HT1080 (cell line): ENCODE measurements at places on chromosomes 16 and 17. TPM values are rescaled to one million over a fixed set of nuclear protein-coding genes. Genes with fewer than 3 reads are reported as not detected.

DNA sequence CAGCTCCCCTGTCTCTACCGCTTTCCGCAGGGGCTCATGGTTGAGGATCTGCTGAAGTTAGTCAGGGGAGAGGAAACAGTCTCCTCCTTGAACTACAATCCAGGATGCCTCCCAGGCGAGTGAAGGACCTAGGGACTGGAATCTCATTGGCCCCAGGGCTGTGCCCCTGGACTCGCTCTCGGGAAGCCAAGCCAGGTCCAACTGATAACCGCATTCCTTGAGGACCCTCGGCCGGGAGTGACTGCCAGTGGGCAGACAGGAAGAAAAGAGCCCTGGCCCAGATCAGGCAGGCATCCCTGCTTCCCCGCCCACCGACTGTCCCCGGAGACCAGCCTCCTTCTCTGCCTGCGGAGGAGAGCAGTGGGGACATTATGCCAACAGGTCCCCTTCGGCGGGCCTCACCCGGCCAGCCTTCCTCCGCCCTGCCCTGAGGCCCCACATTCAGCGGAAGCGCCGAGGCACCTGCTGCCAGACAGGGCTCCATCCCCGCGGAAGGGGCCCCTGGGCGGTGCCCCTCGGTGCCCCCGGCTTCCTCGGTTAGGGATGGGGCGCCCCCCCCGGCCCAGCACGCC lies 776 bp downstream of the LRRC75A start:
- no peak for DNase-seq

DNA sequence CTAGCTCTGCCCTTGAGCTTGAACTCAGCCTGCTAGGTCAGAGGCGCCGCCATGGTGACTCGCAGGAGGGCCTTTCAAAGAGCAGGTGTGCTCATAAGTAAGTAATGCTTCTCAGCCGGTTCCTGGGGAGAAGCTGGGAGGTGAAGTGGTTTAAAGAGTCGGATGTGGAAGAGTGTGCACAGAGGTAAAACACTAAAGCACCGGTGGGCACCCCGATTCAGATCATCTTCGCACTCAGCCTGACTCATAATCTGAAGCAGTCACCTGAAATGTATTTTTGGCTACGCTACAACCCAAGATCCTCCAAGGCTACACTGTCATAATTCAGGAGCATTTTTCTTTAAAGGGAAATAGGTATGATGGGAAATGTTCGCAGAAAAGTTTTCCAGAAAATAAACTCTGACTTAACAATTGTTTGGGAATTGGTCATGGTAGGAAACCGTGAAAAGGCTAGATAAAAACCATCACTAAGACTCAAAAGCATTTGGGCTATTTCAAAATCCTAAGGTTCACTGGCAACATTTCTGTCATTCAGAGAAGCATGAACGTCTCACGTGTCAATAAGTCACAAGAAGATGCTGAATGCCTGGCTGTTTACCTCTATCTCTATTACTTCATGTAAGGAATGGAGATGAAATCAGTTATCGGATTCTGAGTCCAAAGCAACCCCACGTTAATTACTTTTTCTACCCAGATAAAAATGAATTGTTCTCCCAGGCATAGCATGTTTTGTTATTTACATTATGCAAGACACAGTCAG lies 17.8 kb downstream of the CDH8 start:
- no peak for DNase-seq

- peak; percentile 99 for DNase-seq
Measured at GRCh38 chr16:84618581-84619460, 943 bp upstream of the COTL1 start.

GRCh38 chr17:38322897-38323296 lies 20.9 kb downstream of the GPR179 start:
- DNase-seq, result no peak

GRCh38 chr17:67208232-67208631 lies 36.8 kb downstream of the HELZ start:
- DNase-seq, result no peak

DNA sequence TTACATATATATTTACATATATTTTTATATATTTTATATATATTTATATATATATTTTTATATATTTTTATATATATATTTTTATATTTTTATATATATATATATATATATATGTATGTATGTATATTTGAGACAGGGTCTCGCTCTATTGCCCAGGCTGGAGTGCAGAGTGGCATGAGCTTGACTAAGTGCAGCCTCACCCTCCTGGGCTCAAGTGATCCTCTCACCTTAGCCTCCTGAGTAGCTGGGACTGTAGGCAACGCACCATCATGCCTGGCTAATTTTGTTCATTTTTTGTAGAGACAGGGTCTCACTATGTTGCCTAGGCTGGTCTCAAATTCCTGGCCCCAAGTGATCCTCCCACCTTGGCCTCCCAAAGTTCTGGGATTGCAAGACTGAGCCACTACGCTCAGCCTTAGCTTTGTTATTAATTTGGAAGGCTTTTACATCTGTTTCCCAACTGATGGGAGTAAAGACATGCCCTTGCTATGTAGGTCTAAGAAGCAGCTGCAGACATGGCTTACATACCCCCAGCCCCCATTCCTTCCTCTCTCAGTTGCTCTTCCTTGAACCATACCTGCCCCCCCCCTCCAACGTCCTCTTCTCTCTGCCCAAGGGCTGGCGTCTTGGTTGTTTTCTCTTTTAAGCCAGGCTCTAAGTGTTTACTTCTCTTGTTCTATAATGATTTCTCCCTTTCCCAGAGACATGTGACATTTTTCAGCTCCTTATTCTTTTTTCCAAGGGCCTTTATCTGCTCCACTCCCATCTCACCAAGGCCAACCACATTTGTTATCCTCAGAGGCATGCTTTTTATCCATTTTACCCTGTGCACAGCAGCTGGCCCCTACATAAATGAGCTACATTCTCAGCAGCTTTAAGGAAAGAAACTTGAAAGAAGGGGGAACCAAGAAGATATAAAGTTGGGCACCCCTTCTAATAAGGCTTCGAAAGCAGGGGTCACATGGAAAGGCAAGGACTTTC lies 64.2 kb upstream of the ATF7IP2 start:
- DNase-seq, result no peak

GRCh38 chr16:47884116-47884725 lies 271.6 kb downstream of the ABCC12 start:
- no peak for DNase-seq

GRCh38 chr17:21689604-21690003 lies 2.7 kb upstream of the KCNJ18 start:
- peak; percentile 97 for DNase-seq

- no peak for DNase-seq
Measured at GRCh38 chr17:18108401-18109312, at the start of gene MYO15A. Gene MYO15A, plus strand, starts transcription at chr17:18108756. Its CDS starts 10,045 bp downstream, at chr17:18118801.

DNA sequence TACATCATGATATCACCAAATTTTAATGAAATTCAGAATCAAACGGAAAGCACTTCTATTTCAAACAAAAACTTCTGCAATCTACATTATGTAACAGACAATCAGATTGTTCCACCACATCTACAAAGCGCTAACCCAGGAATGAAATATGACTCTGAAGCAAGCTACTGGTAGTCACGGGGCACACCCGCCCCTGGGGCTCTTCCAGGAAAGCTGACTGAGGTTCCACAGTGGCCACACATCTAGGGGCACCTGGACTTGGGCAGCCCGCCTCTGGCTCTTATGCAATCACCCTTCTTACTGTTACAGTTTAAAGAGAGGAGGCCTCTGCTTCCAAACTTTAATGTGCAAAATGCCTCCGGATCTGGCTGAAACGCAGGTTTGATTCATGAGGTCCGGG lies 27.5 kb downstream of the ZCCHC14 start:
- DNase-seq, result peak; percentile 75

- no peak for DNase-seq
Measured at GRCh38 chr17:11140501-11140900, 100.5 kb upstream of the SHISA6 start.

DNA sequence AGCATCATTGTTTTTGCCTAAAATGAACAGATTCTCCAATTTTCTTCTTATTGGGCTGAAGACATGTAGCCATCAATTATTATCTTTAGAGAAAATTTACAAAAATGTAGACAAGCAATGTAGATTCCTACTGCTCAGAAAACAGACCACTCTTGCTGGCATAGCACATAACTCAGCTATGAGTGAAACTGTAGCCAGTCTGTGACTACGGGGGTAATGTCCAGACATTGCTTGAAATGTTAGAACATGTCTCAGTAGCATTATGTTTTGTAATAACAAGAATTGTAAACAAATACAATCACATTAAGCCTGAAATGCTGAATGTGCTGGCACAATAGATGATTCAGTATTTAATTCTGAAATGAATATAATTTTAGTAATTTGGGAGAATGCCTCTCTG lies 265.7 kb upstream of the KCNJ16 start:
- no peak for DNase-seq

The MYH3 gene
- 0.66 and 0.97 TPM in 2 replicates for total RNA-seq

The USP32 gene
- total RNA-seq, result 31.7 and 34.4 TPM in 2 replicates

The C1QL1 gene
- total RNA-seq, result 3.1 and 3.6 TPM in 2 replicates

The TBX2 gene
- total RNA-seq, result 1.8 and 2.1 TPM in 2 replicates

The GRB7 gene
- total RNA-seq, result 0.07 TPM in 1 of 2 replicates, not detected in the other
